HCEC 1CT (cell line): ENCODE measurements at places on chromosomes 7 and 10.

DNA sequence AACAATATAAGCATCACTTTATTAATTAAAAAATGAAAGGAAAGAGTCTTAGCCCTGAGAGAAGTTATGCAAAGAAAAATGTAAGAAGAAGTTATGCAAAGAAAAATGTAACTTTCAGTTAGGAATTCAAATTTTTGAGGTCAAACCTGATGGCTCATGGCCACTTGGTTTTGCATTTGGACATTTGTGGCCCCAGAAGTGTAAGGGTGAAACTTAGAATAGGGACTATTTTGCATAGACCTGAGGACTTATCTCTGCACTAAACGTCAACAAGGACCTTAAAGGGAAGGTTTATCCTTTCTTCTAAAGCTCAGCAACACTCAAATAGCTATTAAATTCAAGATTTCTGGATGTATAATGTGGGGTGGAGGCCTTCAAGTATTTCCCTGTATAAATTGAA is 724.5 kb upstream of the POT1 start:
- DNase-seq: no peak

- DNase-seq: no peak
Observed at GRCh38 chr7:156515911-156516790, 124.4 kb upstream of the RNF32 start.

DNA sequence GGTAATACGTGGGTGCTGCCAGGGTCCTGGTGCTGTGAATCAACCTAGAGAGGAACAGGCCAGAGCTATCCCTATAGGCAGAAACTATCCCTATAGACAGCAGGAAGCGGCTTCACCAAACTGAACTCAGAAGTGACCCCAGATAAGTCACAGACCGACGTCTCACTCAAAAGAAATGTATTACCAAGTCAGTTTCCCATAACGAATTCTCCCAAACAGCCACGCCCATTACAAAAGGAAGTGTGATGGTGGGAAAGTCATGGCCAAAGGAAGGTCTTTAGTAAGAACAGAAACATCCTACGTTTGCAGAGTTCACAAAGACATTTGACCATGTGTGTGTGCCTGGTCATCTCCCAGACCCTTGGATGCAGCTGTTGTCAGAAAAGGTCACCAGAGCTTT is 470.8 kb upstream of the ADARB2 start:
- DNase-seq: no peak

GRCh38 chr10:42744134-42744701 is 38.4 kb upstream of the BMS1 start:
- DNase-seq: no peak

DNA sequence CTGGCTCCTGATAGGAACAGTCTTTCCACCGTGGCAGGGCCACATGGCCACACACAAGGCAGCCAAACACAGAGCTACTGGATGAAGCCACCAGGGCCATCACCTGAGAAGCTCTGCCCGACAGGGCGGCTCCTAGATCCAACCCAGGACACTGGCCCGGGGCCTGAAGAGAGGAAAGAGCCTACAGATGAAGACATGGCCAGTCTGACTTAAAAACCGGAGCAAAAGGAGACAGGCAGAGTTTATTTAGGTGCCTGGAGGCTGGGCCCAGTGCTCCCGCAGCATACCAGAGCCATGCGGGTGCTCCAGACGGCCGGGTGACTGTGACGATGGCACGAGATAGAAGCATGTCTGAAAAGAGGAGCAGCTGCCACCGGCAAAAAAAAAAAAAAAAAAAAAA is 3.9 kb downstream of the TECPR1 start:
- DNase-seq: no peak

GRCh38 chr7:121517591-121517990 is 121.5 kb upstream of the FAM3C start:
- DNase-seq: no peak

GRCh38 chr10:80714566-80714965 is 176.9 kb downstream of the SH2D4B start:
- DNase-seq: no peak

GRCh38 chr7:105267244-105267643 is 121.5 kb downstream of the SRPK2 start:
- DNase-seq: no peak

GRCh38 chr10:21078410-21079329 is 181.6 kb upstream of the NEBL start:
- DNase-seq: peak; percentile 40

GRCh38 chr7:48097521-48098231 is 8.6 kb downstream of the UPP1 start:
- peak; percentile 67 for DNase-seq

- DNase-seq: peak; percentile 97
Observed at GRCh38 chr7:137992104-137992549, 9.8 kb downstream of the CREB3L2 start.

GRCh38 chr7:71511361-71511807 is 379.4 kb downstream of the GALNT17 start:
- no peak for DNase-seq

DNA sequence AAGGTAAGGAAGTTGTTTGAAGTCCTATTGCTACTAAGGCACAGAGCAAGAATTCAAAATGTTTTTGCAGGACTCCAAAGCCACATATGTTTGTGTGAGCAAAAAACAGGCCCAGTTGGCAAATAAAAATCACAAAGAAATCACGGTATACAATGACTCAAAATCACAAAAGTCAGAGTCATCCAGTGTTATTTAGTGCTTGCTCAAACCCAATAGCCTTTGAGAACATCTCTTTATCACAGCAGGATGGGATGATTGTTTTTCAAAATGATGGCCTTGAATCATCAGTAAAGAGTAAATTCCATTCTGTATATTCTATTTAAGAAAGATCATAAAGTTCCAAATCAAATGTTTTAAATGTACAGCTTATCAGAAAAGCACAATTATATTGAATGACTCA is 693.9 kb downstream of the REEP3 start:
- DNase-seq: no peak

DNA sequence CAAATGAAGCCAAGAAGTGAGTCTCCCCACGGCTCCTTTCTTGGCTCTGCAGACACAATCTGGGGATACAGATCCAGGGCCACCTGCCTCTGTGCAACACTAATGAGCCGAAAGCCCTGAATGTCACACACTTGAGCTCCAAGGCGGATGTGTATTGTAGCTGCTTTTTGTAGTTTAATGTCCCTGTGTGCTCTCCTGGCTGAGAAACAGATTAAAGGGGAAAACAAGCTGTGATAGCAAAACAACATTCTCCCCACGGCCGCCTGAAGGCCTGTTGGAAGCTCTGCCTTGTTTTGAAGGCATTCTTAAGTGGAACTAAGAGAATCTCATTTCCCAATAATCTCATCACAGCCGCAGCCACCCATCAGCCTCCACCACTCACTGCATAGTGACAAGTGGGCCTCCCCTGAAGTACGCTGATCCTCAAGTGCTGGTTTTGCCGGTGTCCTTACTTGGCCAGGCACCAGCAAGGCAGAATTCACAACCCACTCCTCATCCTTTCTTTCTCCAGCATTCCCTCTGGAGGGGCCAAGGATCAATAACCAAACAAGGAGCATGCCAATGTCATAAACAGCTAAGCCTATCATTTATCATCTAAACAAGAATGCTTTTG is 44.4 kb upstream of the AMPH start:
- DNase-seq: no peak

DNA sequence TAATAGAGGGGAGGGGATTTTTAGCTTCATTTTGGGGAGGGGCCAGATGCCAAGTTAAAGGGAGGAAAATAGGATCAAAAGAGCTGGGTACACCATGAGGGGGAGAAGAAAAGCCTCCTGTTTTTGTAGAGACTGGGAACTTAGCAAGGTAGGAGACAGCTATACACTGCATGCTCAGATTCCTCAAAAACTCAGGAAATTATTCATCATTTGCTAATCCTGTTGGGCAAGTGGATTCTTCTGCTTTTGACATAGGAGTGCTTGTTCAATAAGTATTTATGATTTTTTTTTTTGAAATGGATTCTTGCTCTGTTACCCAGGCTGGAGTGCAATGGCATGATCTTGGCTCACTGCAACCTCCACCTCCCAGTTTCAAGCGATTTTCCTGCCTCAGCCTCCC is 73.4 kb downstream of the LYZL2 start:
- DNase-seq: peak; percentile 54

- no peak for DNase-seq
Observed at GRCh38 chr10:43648095-43648397, 635 bp downstream of the ZNF32 start.

DNA sequence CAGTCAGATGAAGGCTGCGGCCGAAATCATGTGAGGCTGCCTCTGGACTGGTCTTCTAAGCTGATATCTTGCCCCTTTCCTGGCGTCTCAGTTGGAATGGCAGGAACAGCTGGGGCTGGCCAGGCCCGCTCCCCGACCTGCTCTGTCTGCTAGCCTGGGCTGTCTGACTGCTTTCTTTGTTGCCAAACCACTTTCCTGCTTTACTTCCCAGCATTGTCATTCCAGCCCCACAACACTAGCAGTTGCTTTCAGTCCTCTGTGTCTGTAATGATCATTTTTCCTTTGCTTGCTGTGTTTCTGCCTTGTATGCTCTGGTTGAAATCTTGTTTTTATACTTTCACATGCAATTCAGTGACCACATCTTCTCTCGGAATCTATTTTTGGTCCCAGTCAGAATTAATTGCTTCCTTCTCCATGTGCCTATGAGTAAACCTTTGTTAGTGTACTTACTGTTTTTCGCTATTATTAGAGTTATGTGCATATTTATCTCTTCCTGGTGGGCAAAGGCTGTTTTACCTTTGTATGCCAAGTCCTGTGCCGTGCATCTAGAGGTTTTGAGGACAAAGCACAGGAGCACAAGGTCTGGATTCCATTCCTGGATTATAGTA is 21.6 kb downstream of the PRPF18 start:
- DNase-seq: no peak

GRCh38 chr7:134787720-134788119 is 8.3 kb downstream of the CALD1 start:
- DNase-seq: peak; percentile 0

- DNase-seq: no peak
Observed at GRCh38 chr7:1087952-1088920, at the start of gene GPER1. Gene GPER1, plus strand, starts transcription at chr7:1088113. Its CDS starts 3,616 bp downstream, at chr7:1091729.
